IPS DF 19.7 (cell line): ENCODE measurements at places on chromosomes 7 and 10.

DNA sequence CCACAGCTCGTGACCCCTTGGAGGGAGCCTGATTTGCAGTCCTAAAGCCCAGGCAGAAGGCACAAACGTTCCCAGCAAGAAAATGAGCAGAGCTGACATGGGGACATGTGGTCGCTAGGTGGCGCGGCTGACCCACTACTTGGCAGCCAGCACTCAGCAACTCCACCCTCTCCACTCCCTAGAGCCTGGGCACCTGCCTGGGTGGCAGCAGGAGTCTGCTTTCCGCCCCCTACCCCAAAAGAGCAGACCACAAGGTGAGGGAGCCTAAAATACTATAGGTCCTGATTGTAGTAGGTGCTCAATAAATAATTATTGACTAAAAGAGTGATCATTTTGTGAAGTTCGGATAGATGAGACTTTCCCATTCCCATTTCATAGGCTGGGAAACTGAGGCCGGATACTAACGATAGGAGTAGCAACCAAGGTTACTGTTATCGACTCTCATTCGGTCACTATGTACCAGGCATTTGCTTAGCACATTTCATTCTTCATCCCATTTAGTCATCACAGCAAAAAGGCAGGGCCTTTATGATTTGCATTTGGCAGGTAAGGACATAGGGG lies 57.4 kb downstream of the NEUROG3 start:
- DNase-seq, result peak; percentile 25

DNA sequence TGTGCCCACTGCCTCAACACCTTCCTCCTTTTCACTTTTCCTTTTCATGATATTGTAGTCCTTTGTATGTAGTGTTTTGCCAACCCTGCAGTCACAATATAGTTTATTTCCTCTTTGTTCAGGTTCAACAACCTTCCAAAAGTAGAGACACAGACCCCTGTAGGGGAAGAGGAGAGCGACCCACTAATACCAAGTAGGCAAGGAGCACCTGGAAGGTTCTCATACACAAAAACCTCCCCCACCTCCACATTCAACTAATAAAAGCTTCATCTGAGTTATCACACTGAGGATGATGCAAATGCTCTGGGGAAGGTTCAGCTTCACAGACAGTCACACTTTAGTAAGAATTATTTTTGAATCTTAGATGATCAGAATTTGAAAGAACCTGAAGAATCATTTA lies 41.6 kb downstream of the PIK3AP1 start:
- DNase-seq, result no peak

GRCh38 chr10:91000470-91000869 lies 79.6 kb upstream of the ANKRD1 start:
- no peak for DNase-seq

- DNase-seq, result no peak
Observed at GRCh38 chr10:105974803-105975456, 1189.6 kb downstream of the SORCS1 start.

- DNase-seq, result no peak
Observed at GRCh38 chr7:139116999-139117398, 7.5 kb upstream of the ZC3HAV1 start.

DNA sequence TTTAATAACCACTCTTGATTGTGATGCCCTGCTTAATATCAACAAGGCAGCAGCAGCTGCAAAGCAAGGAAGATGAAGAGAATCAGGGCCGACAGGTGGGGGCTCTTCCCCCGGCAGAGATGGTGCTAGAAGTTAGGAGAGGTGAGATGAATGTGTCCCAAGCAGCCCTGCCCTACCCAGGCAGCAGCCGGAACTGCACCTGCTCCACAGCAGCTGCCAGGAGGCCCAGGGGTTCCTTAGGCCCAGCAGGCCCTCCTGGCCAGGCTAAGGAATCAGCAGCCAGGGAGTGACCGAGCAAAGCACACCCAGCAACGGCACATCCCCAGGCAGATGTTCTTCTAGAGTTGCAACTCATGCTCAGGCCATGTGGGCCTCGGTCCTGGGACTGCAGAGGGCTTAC lies 17.9 kb downstream of the AFAP1L2 start:
- DNase-seq, result no peak

DNA sequence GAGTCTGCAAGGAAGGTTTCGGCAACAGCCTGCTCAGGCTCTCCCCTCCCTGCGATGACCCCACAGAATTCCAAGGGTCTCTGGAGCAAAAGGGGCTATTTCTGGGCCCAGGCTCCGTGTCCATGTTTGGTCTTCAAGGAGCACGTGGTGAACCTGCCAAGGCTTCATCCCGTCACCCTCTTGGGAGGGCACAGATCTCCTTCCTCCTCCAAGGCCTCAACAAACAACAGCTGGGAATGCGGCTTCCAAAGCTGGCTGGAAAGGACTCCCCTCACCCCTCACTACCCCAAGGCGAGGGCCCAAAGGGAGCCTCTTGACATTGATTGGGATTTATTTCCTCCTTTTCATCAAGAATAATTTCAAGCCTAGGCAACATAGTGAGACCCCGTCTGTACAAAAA lies 14.0 kb upstream of the KPNA7 start:
- DNase-seq, result no peak

GRCh38 chr10:97876402-97876801 lies 26.8 kb downstream of the GOLGA7B start:
- DNase-seq, result no peak

DNA sequence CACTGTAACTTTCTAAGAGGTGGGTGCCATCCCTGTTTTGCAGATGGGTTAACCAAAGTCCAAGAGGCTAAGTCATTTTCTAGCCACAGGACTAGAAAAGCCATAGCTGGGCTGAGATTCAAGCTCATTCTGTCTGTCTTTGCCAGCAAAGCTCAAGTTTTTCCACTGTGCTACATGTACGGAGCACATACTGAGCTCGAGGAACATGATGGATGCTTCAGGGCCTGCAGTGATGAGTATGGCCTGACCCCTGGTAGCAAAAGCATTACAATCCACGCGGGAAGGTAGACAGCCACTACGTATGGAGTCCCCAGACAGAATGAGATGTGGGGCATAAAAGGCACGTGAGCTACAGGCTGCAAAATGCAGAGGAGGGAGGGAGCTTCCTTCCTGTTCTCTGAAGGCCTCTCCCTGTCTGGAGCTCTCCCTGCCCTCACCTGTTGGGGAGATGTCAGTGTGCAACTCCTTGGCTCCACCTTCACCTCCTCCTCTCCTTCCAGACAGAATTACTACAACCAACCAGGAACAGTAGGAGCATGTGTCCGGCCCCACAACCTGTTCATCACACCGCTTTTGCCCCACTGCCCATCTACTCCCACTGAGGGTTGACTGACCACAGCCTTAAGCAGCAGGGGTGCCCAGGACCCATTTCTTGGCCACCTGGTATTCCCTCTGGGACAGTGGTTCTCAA lies 16.4 kb downstream of the ITPRIP start:
- DNase-seq, result no peak

DNA sequence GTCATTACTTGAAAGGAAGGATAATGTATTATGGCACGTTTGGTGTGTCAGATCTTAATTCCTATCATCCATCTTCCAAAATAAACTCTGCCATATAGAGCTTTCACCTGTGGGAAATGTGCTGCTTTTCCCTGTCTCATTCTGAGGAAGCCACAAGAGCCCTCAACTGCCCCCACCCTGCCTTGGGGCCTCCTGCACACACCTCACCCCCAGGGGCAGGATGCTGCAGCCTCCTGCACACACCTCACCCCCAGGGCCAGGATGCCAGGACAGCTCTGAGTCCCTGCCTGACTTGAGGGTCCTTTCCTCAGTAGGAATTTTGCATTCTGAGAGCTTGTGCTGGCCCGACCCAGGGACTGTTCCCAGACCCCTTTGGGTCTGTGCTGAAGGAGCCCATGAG lies 67.1 kb downstream of the COL13A1 start:
- no peak for DNase-seq

DNA sequence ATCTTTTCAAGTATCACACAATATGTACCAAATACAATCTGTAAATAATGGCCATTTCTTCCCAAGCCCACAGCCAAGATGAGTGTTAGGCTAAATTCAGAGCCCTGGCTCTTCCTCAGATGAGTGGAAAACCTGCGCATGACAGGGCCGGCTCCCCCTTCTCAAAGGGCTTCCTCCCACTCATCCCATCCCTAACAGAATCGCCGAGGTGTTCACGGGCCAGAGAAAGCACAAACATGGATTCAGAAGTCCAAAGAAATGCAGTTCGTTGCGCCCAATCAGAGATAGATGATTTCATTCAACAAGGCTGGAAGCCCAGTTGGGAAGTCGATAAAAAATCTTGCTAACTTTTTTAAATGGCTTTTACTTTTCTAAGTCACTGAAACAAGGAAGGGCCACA lies 121.8 kb downstream of the UBE2H start:
- no peak for DNase-seq

DNA sequence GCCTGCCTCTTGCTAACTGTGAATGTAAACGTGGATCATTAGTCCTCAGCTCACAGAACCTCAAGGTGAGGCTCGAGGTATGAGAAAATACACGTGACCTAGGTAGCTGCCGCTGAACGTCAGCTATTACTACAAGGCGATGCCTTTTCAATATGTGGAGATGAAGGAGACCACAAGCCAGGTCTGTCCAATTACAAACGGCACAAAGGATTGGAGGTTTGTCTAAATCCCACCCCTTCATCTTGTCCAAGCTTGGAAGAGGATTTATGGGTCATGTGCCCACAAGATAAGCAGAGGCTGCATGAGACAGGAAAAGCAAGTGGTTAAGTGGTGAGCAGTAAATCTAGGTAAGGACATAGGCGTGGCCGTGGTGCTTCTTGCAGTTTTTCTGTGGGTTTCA lies 3.4 kb downstream of the H2BK1 start:
- no peak for DNase-seq

DNA sequence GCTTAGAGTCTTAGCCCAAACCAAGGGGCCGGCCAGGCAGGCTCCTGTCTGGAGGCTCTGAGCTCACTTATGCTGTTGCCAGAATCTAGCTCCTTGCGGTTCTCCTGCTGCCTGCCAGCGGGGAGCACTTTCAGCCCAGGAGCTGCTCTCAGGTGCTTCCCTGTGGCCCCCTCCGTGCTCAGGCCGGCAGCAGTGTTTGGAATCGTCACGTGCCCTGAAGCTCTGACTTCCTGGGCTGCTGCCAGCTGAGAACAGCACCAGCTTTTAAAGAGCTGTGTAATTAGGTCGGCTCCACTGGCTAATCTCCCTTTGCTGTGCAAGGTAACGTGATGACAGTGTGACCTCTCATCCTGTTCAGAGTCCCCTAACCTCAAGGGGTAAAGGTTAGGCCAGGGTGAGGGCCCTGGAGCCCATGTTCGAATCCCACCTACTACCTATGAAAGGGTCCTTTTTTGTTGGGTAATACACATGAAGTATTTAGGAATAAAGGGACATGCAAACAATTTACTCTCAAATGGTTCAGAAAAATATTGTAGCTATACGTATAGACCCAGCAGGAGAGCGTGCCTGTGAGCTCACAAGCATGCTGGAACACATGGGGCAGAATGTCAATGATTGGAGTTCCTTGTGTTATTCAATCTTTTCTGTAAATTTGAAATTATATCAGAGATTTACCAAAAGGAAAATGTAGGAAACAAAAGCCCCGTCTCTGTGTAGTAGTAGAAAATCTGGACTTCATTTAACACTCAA lies 16.6 kb downstream of the ZNF862 start:
- DNase-seq, result no peak

DNA sequence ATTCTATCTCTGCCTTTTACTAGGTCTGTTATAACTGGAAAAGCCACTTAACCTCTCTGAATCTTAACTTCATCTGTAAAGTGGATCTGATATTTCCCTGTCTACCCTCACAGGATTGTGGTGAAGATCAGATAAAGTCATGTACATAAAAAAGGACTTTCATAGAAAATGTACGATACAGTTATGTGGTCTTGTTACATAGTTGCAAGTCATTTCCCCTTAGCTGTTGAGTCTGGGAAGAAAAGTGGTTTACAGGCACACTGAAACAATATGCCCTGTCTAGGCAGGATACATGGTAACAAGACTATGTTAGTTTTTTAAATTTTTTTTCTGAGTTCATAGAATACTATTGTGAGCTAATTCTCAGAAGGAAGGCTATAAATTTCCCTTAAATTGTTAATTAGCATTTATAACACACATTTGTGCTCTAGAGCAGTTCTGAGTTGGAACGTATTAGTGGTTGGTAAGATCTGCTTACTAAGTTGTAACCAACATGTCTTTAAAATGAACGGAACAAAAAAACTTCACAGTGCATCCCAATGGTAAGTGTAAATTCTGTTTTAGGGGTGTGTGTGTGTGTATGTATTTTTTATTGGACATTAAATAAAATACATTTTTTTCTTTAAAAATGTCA lies 7.1 kb upstream of the GSTO1 start:
- DNase-seq, result no peak

DNA sequence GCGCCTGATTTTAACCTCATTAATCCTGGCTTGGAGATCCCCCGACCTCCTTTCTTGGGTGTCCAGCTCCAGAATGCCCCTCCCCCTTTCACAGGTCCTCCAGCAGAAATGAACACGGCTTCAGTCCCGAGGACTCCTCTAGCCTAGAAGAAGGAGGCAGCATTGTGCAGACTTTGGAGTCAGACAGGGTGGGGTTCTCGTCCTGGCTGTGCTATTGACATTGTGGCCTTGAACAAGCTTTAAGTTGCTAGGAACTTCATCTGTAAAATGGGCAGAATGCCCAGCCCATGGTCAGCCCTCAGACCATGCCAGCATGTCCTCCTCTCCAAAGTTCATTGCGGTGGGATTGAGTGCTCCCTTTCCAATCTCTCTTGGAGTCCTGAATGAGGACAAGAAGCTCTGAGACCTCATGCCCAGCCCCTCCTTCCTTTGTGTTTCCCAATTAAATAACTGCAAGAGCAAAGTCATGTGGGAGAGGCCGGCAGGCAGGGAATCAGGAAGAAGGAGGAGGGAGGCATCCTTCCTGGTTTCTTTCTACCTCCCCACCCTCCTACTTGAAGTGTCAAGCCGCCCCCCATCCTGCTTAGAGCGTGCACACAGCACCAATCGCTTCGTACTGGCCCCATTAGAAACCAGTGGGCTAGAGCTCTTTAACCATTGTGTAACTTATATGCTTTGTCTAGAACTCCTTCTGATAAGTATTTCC lies 86.4 kb downstream of the RBM20 start:
- DNase-seq, result no peak

DNA sequence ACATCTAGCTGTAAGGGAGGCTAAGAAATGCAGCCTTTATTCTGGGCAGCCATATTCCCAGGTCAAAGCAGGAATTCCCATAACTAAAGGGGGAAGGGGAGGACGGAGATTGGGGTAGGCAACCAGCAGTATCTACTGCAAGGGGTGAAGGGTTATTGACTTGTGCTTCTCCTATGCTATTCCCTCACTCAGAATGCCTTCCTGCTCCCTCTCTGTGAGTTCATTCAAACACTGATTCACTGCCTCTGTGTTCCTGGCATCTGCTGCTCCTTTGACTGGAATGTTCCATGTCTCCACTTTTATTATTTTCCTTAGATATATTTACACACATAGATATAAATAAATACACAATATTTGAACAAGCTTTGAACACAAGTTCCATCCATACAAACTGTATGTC lies 11.1 kb downstream of the HTR7 start:
- DNase-seq, result no peak

DNA sequence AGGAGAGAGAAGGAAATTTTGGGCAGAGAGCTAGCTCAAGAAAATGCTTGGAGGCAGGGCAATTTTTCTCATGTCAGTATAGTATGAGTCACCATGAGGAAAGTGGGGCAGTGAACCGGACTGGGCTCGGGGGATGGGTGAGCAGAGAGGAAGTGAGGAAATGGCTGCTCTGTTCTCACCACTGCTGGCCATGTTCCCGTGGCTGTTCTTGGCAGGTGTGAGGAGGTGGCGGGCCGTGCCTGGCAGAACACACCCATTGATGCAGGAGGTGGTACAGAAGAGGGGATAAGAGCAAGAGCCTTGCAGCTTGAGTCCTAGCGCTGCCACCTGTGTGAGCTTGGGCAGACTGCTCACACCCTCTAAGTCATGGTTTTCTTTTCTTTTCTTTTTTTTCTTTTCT lies 304.4 kb upstream of the LYZL1 start:
- no peak for DNase-seq

- no peak for DNase-seq
Observed at GRCh38 chr7:91082852-91083495, 181.3 kb upstream of the FZD1 start.
